Cerebellum (tissue), 4 donors: ENCODE measurements at places on chromosomes 7 and 10.

GRCh38 chr7:120985839-120986238, 2.7 kb upstream of the CPED1 start:
- DNase-seq: no peak

- DNase-seq: no peak
These were observed 2.0 kb downstream of the ACSM6 start for GRCh38 chr10:95196046-95196445.

GRCh38 chr10:103882285-103883007, 27.1 kb upstream of the SH3PXD2A start:
- no peak for DNase-seq

DNA sequence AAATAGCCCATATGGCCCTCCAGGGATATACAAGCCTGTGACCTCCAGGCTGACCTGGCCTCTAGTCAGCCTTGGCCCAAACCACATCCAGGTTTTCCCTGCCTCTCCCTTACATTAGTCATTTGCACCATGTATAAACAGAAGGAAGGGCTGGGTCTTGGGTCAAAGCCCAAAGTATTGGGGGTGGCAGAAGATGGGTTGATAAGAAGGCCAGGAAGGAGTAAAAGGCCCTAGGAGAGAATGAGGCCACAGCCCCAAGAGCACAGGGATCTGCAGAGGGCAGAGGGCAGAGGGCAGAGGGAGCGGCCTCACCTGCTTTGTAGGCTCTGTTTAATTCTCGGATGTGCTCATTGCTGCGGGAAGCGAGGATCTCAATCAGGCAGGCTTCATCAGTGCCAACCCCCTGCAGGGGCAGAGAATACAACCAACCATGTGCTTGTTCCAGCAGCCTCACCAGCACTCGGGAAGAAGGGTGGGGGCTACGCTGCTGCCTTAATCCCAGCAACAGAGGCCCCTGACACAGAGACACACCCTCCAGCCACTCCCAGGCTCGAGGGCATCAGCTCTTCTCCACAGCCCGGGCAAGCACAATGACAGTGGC, 31.3 kb downstream of the PLAC9 start:
- peak; percentile 76 for DNase-seq

- DNase-seq: no peak
These were observed 23.0 kb upstream of the GRID1 start for GRCh38 chr10:86389441-86390193.

GRCh38 chr10:76206797-76207352, 775.5 kb downstream of the LRMDA start:
- no peak for DNase-seq

- no peak for DNase-seq
These were observed 31.5 kb downstream of the PHF14 start for GRCh38 chr7:11005202-11005601.

DNA sequence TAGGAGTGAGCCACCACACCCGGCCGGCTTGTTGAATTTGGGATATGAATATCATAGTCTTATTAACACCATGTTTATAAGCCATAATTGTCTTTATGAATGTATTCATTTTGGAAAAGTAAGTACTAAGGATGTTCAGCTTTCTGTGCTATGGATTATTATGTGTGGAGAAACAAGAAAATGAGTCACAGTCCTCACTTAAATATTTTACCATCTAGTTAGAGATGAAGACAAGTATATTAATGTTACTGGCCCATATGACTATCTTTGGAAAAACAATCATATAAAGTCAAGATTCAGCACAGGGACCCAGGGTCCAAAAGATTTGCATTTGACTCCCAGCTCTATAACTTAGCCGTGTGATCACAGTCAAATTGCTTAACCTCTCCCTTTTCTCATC, 9.8 kb upstream of the TOMM7 start:
- DNase-seq: no peak

GRCh38 chr10:96511044-96511945, 2.4 kb downstream of the TLL2 start:
- peak; percentile 36 for DNase-seq

DNA sequence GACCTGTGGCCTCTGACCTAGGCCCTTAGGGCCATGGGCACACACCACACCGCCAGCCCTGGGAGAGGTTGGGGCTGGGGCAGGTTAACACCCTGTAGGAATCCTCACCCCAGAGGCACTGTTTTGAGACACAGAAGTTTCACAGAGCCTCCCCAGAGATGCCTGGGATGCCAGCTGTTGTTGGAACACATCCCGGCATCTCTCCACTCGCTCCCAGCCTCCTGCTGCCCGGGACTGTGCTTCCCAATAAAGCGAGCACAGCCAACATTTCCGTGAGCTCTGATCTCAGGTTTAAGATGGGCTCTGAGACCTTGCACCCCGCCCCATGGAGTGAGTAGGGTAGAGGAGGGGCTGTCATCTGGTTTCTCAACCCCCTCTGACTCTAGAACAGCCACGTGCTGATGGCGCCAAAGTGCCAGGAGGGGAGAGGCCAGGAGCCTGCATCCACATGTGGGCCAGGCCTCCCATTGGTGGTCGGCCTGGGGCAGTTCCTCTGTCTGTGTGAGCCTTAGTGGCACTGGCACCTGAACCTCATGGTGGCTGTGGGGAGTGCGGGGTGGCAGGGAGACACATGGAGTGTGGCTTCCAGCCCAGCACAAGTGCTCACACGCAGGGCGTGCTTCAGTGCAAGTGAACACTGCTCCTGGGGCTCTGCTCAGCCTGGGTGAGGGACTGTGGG, 54.7 kb downstream of the RASGEF1A start:
- no peak for DNase-seq

DNA sequence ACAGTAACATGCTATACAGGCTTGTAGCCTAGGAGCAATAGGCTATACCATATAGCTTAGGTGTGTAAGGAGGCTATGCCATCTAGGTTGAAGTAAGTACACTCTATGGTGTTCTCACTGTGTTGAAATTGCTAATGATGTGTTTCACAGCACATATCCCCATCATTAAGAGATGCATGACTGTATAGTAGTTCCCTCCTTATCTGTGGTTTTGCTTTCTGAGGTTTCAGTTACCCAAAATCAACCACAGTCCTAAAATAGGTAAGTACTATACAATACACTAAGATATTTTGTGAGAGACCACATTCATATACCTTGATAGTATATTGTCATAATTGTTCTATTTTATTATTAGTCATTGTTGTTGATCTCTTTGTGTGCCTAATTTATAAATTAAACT, 12.7 kb downstream of the FZD1 start:
- no peak for DNase-seq

DNA sequence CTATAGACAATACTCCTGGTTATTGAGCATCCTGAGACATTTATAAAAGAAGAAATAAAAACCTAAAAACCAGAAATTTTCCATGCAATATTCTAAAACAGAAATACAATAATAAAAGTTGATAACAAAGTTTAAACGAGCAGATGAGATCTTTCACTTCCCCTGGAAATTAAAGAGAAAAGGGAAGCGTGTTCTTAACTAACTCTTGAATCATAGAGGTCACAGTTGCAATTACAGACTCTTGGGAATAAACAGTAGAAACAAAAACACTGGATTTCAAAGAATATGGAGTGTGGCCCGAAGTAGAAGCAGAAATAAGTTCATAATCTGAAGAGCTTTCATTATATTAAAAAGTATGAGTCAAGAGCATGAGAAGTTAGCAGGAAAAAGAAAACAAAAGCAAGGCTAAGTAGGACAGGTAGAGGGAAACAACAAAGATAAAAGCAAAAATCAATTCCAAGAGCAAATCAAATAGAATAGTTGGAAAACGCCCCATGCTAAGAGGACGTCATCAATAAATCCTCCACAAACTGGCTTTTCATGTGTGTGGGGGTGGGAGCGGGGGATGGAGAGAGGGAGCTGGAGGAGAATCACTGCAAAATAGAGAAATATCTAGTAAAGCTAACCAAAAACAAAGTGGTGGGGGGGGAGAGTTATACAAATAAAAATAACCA, 55.2 kb upstream of the C10orf71 start:
- DNase-seq: no peak

DNA sequence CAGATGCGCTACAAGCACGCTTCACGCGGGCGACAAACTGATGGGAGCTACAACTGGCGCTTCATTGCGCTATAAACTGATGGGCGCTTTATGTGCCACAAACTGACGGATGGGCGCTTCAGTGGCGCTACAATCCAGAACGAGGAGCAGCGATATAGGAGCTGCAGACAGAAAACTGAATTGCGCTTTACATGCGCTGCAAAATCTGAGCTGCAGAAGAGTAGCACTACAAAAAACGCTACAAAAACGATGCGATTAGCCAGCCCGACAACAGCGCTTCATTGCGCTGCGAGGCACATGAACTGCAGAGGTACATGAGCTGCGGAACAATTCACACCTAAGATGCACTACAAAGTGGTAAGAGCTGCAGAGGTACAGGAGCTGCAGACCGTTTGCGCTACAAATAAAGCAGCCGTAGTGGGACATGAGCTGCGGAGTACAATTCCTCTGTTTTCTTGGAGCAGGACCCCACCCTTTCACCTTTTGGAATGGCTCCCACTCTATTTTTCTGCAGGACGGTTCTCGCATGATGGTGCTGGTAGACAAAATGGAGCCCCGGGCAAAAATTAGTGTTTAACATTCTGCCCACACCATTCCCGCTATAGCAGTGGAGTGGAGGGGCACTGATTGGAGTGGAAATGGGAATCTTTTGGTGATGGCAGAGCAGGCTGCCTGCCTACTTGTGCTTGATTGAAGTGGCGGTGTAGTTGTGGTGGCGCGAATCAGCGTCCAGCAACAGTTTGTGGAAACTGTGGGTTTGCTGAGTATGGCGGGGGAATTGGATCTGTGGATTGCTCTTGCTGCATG, 1.2 kb upstream of the SGCE start:
- peak; percentile 7 for DNase-seq

GRCh38 chr7:2640482-2640830, 8.7 kb downstream of the TTYH3 start:
- DNase-seq: no peak

GRCh38 chr7:68776326-68776725, 821.9 kb upstream of the AUTS2 start:
- no peak for DNase-seq

GRCh38 chr7:22361795-22362194, 4.8 kb upstream of the RAPGEF5 start:
- peak; percentile 78 for DNase-seq

DNA sequence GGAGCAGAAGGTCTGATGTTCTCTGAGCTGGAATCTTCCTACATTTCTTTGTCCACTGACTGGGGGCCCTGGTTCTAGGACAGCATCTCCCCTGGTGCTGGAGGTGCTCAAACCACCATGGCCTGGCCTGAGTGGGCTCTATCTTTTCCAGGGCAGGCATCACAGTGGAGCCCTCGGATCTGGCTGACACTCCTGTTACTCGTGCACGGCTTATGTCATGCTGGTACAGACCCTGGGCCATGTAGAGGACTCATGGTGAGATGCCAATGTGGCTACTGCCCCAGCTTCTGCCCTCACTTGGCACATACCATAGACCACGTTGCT, 96.0 kb downstream of the HIPK2 start:
- DNase-seq: no peak

- peak; percentile 67 for DNase-seq
These were observed 125.7 kb downstream of the RGS10 start for GRCh38 chr10:119416855-119417254.

DNA sequence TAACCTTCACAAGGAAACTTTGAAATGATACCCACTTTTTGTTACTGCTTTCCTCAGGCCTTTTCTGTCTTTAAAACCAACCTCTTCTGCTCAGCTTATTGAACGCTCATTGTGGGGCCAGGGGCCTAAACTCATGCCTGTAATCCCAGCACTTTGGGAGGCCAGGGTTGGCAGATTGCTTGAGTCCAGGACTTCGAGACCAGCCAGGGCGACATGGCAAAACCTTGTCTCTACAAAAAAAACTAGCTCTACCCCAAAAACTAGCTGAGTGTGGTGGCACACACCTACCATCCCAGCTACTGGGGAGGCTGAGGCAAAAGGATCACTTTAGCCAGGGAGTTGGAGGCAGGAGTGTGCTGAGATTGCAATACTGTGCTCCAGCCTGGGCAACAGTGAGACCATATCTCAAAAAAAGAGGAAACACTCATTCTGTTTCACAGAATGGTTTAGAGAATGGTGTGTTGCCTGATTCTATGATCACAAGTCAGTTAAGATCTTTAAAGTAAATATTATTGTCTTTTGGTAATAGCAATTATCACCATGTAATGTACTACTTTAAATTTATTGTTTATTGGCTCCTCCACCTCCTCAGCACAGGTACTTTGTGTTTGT, 51.1 kb downstream of the KCTD7 start:
- DNase-seq: no peak

DNA sequence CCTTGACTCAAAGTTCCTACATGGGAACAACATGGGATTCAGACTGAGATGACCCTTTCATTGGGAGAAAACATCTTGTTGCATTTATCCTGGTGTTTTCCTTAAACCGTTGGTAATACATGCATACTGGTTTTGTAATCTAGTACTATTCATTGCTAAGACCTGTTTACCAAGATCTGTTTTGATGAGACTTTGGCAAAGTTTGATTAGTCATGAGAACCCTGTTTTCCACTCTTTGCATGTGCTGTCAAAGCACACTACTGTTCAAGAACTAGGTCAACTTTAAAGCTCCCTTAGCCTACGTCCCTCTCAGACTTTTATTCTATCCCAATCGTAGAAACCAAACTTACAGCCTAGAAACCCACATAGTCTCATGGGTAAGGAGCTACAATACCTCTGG, 650.9 kb downstream of the GATA3 start:
- no peak for DNase-seq

- no peak for DNase-seq
These were observed 271.8 kb upstream of the CACNA2D1 start for GRCh38 chr7:82715344-82715743.

GRCh38 chr10:98268694-98269431, 869 bp upstream of the LOXL4 start:
- no peak for DNase-seq

- no peak for DNase-seq
These were observed 14.4 kb downstream of the HTRA1 start for GRCh38 chr10:122475591-122476332.
